HTR-8/SVneo (cell line): ENCODE measurements at places on chromosomes 2 and 18.

DNA sequence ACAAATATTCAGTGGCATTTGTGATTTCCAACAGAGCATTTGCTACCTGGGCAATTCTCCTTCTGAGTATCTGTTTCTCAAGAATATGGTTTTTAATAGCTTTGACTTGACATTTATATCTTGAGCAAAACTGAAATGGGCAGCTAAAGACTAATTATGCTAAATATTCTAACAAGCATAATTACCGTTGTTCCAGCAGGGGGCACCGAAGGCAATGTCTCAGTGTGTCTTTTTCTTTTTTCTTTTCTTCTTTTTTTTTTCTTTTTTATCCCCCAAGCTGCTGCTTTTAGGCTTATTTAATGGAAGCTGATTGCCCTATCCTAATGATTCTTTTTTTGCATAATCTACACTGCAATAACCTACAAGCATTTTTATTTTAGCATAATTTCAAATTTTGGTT is 138.9 kb upstream of the NABP1 start:
- peak; percentile 32 for DNase-seq

- no peak for DNase-seq
These were observed 98.6 kb downstream of the LNPK start for GRCh38 chr2:175903384-175903936.

DNA sequence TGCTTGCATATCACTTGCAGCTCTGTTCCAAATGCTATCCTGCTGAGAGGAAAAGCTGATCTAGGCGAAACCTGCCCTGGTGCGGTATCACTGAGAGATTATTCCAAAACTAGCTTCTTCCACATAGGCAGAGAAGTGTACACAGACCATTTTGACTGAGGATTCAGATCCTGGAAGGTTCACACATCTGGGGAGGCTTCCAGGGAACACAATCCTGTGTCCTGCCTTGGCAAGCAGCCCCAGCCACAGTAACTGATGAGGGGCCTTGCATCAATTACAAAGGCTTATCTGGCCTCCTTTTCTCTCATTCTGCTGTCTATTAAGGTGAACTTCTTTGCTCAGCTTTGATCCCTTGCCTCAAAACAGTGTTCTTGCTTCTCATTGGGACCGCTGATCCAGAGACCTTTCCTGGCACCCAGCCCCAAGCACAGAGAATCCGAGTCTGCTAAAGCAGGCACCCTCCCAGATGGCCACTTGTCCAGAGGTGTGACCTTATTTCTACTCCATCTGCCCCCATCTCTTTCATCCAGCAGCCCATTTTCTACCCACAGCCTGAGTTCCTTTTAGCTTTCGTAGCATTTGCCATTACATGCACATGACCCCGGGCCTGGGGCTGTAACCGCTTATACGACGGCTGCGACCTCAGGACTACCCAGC is 52.3 kb upstream of the ZFP36L2 start:
- DNase-seq: no peak

DNA sequence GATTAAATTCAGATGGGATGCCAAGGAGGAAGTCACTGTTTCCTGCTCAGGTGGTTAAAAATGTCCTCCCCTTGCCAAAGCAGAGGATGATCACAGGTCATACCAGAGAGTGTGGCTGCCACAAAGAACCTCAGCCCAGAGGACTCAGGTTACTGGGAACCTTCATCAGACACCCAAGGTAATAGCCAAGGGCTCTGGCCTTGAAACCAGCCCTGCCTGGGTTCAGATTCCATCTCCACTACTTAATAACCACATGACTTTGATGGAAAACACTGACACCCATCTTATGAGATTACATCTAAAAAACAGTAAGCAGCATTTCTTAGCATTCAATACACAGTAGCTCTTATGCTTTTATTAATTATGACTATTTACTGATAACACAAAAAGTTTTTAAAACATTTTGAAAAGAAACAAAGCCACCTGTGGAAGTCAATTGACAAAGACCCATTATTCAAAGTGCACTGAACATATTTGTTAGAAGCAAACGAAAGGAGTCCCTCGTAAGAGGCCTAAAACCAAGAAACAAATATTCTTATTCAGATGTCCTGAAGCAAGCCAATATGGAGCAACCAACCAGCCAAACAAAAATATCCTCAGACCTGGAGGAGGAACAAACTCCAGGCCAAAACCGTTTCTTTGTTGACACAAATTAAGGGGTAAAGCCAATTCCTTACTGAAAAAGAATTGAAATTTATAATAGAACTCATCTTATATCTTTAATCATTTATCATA is 241.5 kb downstream of the RNF152 start:
- DNase-seq: no peak

GRCh38 chr2:204033611-204034495 is 97.3 kb downstream of the ICOS start:
- no peak for DNase-seq

DNA sequence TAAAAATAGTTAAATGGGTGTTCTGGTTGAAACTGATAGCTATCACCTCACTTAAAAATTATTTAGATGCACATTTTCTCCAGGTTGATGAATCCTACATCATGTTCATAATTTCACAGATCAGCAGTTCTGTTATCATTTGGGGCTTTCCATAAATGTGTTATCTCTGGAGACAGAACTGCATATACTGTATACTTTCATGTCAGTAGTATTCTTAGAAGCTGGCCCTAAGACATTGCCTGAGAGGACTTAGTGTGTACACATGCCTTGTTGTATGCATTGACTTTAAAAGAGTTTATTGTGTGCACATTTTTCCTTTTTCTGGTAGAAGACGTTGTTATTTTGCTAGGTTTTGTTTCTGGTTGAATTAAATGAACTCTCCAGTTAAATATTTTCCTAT is 41.0 kb downstream of the PIK3C3 start:
- DNase-seq: no peak

DNA sequence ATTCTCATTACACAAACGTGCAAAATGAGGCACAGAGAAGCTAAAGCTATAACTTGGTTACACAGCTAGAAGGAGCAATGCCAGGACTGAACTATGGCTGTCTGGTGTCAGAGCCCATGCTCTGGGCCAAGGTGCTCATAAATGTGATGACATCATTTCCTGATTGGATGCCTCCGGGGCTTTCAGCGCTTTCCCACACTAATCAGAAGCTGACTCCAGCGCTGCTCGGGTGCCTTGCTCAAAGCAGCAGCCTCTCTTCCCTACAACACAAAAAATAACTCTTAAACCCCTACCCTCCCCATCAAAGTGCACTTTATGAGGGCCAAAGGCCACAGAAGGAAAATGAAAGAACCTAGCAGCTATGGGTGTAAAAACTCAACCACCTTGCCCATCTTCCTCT is 90.7 kb downstream of the STK39 start:
- DNase-seq: peak; percentile 35

- DNase-seq: no peak
These were observed 3.7 kb upstream of the GKN1 start for GRCh38 chr2:68970566-68971265.

GRCh38 chr2:44546459-44547127 is 184.8 kb downstream of the CAMKMT start:
- no peak for DNase-seq

GRCh38 chr18:40233931-40234616 is 1721.0 kb upstream of the PIK3C3 start:
- DNase-seq: no peak

DNA sequence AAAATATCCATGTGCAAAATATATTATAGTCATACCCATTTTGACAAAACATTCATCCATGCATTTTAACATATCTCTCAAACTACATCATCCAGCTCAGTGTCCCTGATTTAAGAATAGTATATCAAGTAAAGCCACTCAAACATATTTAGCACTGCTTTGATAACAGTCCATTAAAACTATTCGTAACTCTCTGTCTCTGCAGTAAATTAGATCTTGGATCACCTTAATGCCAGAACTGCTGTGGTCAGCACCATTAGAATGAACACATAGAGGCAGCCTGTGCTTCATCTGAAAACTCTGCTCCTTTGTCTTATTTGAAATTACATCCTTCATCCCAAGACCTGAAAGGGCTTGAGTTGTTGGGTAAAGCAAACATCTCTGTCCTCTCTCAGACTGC is 234.0 kb downstream of the MBD2 start:
- no peak for DNase-seq

DNA sequence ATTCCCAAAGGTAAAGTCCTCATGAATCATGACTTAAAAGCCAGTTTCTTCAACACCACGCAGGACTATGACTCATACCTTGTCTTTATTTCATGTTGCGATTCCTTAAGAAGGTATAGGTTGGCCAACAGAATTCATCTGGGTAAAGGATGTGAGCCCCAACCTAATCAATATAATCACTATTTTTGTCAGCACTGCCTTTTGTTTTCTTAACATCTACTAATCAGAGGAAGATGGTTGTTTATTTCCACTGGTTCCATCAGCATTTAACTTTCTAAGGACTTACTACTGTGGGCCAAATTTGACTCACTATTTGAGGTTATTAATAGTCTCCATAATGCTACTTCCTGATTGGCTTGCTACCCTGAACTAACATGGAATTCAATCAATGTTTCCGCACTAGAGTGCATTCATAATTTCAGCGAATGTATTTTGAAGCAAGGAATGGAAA is 78.6 kb downstream of the SCG2 start:
- no peak for DNase-seq

DNA sequence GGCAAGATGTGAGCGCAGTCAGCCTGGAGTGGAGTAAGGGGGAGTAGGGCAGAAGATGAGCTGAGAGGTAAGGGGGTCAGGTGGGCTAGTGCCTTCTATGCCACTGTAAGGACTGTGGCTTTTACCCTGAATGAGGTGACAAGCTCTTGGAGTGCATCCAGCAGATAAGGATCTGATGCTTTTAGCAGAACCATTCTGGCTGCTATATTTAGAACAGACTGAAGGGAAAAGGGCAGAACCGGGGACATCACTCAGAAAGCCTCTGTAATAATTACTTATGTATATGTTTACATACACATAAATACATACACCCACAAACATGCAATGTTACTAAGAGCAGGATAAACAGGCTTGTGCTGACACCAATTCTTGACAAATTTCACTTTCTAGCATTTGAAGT is 124.8 kb downstream of the DTNB start:
- DNase-seq: no peak

DNA sequence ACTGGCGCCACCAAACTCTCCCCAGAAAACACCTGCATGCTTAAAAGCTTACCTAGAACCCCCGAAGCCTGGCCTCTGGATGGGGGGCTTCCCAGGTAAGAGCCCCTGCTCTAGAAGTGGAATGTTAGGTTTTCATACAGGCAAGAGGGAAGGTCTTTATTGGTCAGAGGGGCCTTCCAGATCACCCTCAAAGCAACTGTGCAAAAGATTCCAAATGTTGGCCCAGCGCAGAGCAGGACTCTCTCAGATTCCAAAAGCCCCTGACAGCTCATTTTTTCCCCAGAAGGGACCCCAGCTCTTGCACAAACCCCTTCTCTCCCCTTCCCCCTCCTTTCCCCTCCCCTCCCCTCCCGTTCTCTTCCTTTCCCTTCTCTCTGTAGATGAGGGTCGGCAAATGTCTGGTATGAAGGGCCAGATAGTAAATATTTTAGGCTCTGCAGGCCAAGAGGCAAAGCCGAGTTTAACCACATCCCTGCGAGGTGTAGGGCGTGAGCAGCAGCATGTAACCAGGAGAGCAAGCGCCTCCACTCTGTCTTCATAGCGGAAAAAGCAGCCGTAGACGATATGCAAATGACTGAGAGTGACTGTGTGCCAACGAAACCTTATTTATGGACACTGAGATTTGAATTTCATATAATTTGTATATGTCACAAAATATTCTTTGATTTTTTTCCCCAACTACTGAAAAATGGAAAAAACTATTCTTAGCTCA is 116.9 kb downstream of the SMAD7 start:
- DNase-seq: no peak

DNA sequence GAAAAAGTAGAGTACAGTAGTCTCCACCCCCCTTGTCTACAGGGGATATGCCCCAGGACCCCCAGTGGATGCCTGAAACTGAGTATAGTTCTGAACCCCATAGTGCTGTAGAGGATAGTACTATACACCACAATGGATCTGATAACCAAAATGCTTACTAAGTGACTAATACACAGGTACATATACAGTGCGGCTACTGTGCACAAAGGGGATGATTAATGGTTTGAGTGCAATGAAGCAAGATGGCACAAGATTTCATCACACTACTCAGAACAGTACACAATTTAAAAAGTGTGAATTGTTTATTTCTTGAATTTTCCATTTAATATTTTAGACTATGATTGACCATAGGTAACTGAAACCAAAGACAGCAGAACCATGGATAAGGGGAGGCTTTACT is 446.9 kb upstream of the NRP2 start:
- no peak for DNase-seq

DNA sequence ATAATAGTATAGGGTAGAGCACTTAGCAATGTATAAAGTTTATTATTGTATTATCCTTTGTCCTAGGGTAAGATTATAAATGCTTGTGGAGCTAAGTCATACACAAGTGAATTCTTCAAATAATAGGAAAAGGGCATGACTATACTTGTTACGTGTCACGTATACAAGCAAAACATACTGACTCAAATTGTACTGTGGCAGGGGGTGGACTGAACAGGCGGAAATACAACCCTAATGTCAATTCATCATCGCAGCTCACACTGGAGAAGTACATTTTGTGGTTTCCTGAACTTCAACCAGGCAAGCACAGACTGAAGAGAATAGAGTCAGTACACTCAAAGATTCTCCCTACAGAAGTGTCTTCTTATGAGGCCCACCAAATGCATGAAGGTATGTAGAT is 201.0 kb downstream of the MBD2 start:
- DNase-seq: no peak

GRCh38 chr2:70123829-70124116 is 36.5 kb downstream of the PCBP1 start:
- DNase-seq: no peak

GRCh38 chr2:232418466-232419244 is 12.0 kb downstream of the ALPG start:
- DNase-seq: peak; percentile 36

DNA sequence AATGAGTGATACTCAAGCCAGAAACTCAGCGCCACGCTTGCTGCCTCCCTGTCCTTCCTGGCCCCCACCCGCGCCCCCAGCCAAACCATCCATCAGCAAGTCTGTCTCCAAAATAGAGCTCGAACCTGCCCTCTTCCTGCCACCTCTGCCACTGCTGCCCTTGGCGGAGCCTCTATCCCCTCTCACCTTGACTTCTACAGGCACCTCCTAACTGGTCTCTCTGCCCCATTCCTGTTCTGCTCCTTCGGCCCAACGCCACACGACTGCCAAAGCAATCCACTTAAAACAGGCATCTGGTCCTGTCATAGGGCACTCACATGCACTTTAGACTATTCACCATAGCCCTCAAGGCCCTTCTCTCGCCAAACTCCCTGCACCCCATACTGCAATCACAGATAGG is 210.3 kb upstream of the SMAD2 start:
- DNase-seq: no peak
